ENCODE measurements at places on chromosomes 2 and 18.

DNA sequence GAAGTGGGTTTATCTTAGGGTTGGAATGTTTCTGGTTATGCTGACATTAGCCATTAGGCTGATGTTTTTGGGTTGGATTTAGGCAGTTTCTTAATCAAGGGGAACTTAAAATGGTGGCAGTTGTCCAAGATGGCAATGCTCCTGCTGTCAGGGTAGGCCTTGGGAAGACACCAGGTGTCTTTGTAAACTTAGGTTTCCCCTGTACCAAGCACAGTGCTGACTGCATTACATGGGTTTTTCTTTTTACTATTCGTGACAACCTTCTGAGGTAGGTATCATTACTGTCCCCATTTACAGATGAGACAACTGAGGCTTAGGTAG is 528 bp upstream of the ATG16L1 start:
- no peak for DNase-seq

GRCh38 chr2:227877421-227878310 is 6.2 kb downstream of the DAW1 start:
- no peak for DNase-seq

- no peak for DNase-seq
Measured at GRCh38 chr18:31929273-31929672, 13.7 kb downstream of the TRAPPC8 start.

- no peak for DNase-seq
Measured at GRCh38 chr2:199851883-199852282, 891 bp upstream of the FTCDNL1 start.

DNA sequence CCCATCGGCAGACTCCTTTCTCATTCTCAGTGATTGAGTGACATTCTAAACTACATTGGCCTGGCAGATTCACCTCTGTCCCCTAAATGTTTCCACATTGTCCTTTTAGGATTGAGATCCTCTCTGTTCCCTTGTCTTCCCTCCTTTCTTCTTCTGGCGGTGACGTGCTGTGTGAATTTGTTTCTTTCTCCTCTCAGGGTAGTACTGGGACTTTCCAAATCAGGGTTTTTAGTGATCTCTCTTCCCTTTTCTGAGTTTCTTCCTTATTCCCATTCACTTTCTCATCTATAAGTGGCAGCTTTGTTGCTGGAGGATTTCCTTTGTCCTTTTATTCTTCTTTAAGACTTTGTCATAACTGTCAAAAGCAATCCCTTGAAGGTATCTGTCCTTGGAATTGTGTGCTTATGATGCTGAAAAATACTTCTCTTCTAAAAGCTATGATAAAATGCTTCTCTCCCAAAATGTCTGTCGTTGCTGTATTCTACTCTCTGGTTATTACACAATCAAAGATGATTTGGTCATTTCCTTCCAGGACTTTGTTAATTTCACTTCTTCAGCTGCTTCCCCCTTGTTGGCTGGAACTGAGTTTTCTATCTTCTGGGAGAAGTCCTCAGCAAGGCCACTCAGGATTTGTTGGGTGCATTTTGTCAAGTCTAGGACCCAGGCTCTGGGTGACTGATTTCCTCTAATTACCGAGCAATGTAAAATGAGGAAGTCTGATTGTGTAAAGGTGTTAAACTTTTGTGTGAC is 4.9 kb upstream of the IL1B start:
- DNase-seq = peak; percentile 56

DNA sequence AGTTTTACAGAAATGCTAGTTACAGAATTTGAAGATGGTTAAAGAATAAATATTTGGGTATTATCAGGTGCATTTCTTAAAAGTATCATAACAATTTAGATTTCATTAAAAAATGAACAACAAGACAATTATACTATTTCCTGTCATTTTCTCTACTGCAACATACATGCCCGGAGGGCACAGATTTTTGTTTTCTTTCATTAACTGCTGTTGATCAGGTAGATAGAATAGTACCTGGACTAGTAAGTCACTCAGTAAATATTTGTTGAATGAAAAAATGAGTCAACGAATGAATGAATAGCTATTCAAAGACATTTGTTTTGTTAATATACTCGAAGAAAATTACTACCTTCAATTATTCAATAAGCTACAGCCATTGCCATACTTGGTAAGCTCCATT is 531.2 kb upstream of the VRK2 start:
- DNase-seq = no peak

DNA sequence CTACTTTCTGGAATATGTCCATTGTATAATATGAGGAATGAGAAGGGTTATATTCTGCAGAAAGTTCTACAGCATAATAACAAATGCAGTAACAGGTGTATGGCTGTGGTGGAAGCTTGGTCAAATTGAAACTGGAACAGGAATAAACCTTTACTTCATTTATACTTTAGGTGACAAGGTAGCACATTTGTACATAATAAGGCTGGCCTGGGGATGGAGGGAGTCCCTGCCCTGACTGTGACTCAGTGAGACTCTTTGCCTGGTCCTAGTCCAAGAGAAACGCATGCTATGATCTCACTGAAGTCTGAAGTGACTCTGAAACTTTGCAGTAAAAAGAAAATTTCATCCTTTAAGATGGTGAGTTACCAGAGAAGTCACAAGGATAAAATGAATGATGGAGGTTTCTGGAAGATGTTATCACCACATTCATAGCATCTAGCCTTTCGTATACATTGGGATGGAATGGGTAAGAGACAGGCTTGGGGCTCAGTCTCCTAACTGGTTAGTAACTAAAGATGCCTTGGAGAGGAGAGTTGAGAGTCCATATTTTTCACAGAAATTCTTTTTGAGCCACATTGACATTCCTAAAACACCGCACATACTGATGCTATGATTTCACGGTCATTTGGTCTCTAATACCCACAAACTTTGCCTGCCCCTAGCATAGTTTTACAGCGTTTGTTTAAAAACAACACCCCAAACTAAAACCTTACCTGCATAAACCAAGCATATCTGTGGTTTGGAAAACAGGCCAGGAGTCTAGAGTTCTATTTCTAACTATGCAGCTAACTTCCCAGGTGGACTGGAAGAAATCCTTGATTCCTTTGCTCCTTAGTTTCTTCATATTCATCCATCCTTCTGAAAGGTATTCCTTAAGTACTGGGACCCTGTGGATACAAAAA is 42.4 kb upstream of the NABP1 start:
- no peak for DNase-seq

DNA sequence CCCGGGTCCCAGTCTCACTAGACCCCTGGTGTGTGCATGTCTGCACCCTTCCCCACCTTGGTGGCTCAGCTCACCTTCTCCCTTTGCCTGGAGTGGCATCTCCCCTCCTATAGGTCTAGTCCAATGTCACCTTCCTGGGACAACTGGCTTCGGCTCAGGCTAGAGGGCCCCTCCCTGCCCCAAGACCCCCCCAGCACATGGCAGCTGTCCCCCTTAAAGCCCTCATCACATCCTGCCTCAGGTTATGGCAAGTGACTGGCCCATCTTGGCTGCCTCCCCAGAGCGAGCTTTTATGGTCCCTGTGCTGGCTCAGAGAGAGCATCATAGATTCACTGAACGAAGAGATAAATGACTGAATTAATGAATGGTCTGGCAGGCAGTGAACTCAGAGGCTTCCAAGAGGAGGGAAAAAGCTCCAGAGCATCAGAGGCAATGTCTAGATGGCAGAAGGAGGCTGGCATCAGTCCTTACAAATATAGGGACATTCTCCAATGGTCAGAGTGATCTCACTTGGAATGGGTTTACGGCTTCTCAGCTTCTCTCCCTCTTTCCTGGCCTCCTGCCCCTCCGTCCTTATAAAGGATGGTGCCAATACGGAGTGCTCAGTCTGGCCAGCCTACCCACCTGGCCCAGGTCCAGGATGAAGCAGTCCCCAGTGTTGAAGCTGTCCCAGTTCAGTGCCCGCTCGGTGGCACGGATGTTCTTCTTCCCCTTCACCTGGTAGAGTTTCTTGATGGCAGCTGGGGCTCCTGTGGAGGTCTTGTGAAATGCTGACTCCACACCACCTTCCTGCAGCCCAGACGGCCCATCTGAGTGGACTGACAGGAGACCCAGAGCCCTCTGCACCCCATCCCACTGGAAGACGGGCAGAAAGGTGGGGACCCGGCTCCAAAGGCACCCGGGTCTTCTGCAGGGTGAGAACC is 9.4 kb downstream of the CAPG start:
- no peak for DNase-seq

GRCh38 chr2:205781244-205781931 is 99.1 kb downstream of the NRP2 start:
- DNase-seq = no peak

- DNase-seq = no peak
Measured at GRCh38 chr2:102271844-102272243, 39.5 kb upstream of the IL1RL1 start.

DNA sequence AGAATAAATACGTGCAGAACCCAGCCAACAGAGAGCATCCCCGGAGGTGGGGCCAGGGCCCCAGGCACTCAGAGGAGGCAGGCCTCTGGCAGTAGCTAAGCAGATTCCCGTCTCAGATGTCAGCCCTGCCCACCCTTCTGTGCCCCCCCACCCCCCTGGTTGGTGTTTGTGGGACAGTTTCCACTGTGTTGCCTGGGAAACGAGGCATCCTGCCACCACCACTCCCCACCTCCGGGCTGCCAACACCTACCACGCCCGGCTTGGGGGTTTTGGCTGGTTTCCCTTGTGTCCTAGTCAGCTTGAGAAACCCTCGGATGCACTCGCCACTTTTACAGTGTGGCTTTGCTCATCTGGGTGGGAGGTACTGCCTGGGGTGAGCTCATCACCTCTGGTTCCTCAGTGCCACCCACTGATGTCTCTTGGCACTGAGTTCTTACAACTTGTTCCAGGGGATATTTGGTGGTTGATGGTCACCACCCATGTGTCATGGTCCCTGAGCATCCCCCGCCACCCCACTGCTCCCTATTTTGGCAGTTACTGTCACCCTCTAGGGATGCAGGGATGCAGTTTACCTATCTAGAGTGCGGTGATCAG is 72.4 kb upstream of the YWHAQ start:
- DNase-seq = peak; percentile 95

GRCh38 chr18:32548688-32549087 is 78.0 kb upstream of the GAREM1 start:
- no peak for DNase-seq

DNA sequence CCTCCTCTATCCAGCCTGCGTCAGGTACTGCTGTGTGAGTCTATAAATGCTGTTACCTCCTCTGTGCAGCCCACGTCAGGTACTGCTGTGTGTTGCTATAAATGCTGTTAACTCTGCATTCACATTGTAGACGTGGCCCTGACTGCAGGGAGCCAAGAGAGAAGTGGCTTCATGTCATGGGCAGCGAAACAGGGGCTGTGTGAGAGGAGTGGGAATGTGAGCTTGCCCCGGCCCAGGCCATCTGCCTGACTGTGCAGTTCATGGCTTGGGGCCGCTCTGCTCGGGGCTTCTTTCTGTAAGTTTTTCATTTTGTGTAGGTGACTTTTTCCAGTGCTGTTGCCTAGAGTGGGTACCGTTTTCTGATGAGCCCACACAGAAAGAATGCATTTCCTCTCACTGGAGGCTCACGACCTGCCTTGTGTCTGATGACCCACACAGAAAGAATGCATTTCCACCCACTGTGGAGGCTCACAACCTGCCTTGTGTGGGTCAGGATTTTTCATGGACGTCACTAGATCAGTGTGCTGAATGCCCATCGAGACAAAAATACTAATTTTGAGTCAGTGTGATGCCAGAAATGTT is 104.5 kb downstream of the SNTG2 start:
- no peak for DNase-seq

GRCh38 chr2:112629224-112629623 is 16.5 kb upstream of the SLC20A1 start:
- no peak for DNase-seq

GRCh38 chr18:76480913-76481312 is 14.1 kb downstream of the ZNF516 start:
- no peak for DNase-seq

GRCh38 chr2:85702172-85702571 is 8.0 kb downstream of the GNLY start:
- no peak for DNase-seq

DNA sequence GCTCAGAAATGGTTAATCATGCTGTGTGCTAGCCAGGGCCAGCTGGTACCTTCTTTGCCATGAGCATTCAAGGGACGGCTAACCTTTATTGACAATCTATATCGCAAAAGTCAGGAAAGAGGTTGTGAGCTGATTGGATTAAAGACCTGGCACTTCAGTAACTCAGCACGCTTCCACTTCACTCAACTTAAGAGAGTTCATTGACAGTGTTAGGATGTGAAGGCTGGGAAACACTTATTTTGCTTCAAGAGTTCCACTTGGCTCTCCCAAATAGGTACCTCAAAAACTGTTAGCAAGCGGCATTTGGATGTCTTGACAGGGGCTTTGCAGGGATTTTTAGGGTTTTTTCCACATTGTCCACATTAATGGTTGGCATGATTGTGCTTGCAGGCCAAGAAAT is 25.1 kb upstream of the TXNDC2 start:
- DNase-seq = no peak

DNA sequence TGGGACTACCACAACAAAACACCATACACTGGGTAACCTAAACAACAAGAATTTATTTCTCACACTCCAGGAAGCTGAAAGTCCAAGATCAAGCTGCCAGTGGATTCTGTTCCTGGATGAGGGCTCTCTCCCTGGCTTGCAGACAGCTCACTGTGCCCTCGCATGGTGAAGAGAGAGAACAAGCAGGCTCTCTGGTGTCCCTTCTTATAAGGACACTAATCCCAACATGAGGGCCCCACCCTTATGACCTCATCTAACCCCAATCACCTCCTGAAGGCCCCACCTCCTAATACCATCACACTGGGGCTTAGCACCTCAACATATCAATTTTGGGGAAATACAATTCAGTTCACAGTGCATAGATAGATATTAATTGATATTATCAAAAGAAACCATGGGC is 83.5 kb downstream of the BIN1 start:
- no peak for DNase-seq

GRCh38 chr2:232534940-232535651 is 4.4 kb upstream of the CHRNG start:
- DNase-seq = no peak

DNA sequence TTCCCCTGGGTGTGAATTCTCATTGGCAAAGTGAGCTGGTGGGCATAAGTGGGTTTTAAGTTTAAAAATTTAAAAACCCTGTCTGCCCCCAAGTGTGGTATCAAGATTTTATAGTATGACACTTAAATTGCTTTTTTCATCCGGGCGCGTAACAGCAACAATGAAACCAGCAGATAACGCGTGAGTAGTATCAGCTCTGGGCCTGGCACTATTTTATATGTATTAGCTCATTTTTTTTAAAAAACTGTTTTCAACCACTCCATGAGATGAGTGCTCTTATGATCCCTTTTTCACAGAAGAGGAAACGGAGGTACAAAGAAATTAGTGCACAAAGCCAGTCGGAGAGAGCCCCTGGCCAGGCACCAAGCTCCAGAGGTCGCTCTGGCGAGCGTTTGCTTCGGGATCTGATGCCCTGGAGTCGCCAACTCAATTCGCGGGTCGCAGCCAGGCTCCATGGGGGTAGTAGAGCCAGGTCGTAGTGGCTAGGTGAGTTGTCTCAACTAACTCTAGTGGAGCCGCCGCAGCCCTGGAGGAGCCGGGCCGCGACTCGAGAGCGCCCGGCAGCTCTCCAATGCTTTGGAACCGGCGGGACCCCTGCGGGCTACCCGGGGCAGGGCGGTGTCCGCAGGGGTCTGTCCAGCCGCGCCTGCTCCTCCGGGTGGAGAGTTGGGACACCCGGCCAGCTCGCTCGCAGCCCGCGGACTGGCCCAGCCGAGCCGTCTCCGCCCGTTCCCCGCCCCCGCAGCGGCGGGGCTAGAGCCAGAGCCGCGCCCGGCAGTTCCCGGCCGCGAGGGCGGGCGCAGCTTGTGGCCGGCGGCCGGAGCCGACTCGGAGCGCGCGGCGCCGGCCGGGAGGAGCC is at the start of gene IL1R1:
Gene IL1R1, plus strand, starts transcription at position 777 of the 859 bp plus-strand sequence. CDS start 14,979 bp downstream, outside the sequence.
- no peak for DNase-seq
